ENCODE measurements at places on chromosomes 16 and 17.

GRCh38 chr16:56368545-56368944, 56.8 kb downstream of the AMFR start:
- DNase-seq: no peak

DNA sequence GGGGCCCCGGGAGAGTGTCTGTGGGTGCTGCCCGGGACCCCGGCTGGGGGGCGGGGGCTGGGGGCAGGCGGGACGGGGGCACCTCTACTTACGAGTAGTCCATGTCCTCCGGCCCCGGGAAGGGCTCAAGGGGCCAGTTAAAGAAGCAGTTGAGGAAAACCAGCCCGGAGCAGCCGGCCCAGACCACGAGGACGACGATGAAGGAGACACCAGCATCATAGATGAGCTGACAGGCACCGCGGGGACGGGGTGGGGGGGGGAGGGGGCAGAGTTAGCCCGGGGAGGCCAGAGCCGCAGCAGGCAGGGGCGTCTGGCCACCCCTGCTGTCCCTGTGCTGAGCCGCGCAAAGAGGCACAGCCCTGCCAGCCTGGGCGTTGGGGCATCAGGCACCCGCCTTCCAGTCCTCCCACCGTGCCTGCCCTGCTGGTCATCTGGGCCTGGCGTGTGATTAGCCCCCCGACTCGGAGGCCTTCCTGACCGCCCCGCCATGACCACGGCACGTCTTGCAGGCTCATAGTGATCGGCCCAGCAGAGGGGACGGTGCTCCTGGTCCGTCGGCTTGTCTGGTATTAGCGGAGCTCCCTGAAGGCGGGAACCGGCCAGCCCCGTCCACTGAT, 29.0 kb upstream of the PITPNA start:
- no peak for DNase-seq

DNA sequence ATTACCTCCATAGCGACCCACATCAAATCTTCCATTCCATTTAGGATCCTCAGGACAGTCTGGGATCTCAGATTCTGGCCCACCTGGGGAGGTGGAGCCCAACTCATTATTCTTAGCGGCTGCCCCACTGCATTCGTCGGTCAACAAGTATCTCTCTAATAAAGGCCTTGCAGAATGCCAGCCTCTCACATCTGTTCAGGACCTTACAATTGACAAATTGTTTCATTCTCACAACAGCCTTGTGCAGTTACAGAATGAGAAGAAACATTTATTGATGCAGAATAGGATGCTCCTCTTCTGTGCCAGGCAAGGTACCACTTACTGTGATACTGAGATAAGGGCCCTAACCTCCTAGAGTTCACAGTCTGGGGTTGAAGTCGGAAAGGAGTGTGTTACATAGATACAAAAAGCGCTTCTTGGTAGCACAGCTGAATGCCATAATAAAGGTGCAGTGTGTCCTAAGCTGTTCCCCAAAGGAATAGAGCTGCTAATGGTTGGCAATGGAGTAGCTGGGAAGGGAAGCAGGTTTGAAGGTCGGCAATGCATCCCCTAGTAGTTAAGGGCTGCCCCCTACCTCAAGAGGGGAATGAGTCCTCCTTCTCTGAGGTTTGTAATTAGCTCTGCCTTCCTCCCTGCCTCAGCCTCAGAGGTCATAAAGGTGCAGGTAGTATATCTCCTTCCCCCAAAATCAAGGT, 2.3 kb upstream of the MPP2 start:
- DNase-seq: no peak

DNA sequence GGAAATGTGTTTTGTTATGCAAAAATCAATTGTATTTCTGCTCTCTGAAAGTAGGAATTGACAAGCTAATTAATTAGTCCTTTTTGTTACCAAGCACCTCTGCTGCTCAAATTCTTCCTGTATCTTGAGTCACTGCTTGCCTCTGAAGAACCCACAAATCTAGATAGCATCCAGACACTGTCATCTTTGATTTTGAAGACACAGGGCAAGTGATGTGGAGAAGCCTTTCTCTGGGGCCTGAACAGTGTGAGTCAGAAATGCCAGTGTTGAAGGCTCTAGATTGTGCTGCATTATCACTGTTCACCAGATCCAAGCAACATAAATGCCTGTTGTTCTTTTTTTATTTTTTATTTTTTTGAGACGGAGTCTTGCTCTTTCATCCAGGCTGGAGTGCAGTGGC, 10.9 kb upstream of the ST6GALNAC1 start:
- DNase-seq: no peak

DNA sequence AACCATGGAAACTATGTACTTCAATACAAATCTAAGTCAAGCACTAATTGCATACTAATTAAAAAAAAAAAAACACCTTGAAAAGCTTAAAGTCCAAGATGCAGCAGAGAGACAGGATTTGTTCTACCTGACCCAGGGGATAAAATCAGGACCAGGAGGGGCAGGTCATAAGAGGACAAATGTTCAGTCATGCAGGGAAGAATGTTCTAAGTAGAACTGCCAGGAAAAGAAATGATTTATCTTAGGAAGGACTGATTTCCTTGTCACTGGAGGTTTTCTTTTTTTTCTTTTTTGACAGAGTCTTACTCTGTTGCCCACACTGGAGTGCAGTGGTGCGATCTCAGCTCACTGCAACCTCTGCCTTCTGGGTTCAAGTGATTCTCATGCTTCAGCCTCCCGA, 9.1 kb upstream of the GHDC start:
- no peak for DNase-seq

DNA sequence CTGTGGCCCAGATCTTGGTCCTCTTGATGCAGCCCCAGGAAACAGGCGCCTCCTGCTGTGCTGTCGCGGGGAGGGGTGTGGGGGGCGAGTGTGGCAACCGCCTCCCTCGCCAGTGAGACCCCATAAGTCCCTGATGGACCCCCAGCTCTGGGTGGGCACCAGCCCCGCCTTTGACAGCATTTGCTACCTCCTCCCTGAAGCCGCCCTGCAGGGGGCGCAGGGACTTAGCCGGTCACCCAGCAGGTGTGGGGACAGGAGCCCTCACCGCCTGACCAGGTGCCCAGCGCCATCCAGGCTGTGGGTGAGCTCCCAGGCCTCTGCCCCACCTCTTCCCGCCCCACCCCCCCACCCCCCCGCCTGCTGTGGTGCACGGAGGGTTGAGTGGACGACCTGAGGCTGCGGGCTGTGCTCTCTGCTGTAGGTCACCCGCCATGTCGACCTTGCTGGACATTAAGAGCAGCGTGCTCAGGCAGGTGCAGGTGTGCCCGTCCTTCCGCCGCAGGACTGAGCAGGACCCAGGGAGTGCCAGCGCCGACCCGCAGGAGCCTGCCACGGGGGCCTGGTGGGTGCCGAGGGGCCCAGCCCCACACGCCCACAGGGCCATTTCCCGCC, 4.8 kb downstream of the BAIAP3 start:
- no peak for DNase-seq

DNA sequence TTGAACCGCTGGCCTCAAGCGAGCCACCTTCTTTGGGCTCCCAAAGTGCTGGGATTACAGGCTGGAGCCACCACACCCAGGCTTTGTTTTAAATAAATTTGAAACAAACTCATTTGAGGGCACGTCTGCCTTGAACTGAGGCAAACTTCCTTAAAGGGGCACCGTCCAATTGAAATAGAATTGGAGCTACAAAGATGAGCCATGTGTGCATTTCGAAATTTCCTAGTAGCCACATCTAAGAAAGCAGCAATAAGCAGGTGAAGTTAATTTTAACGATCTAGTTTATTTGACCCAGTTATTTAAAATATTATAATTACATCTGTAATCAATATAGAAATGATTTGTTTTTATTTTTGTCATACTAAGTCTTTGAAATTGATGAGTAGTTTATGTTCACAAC, 755 bp upstream of the C16orf89 start:
- DNase-seq: no peak

- DNase-seq: no peak
These were observed 638.8 kb upstream of the EEF2KMT start for GRCh38 chr16:5736209-5736930.
